ENCODE measurements at places on chromosomes 12 and 14.

DNA sequence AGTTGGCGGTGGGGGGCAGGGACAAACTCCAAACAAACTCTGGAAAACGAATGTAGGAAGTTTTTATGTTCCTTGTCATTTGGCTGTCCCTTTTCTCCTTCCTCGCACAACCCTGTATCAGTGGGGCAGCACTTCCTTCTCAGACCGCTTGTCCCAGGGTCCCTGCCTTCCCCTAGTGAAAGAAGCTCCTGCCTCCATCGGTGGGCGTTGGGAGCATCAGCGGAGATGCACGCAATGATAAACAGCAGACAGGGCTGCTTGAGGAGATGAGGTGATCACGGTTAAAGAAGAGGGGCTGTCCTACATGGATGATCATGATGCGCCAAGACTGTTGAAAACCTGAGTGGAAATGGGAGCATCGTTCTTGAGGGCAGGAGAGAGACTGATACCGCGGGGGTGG, 620 bp downstream of the C1S start:
- DNase-seq = no peak

- no peak for DNase-seq
Measured at GRCh38 chr14:31127690-31128089, 79.9 kb downstream of the HECTD1 start.

DNA sequence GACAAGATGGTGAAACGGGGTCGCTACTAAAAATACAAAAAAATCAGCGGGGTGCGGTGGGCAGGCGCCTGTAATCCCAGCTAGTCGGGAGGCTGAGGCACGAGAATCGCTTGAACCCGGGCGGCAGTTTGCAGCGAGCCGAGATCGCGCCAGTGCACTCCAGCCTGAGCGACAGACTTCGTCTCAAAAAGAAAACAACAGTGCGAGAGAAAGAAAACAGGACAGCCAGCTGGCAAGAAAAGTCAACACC, 633 bp upstream of the RNU4-2 start:
- peak; percentile 11 for DNase-seq

- DNase-seq = no peak
Measured at GRCh38 chr12:96248136-96248931, 54.2 kb downstream of the ELK3 start.

GRCh38 chr12:59086126-59086525, 165.8 kb upstream of the LRIG3 start:
- DNase-seq = no peak

DNA sequence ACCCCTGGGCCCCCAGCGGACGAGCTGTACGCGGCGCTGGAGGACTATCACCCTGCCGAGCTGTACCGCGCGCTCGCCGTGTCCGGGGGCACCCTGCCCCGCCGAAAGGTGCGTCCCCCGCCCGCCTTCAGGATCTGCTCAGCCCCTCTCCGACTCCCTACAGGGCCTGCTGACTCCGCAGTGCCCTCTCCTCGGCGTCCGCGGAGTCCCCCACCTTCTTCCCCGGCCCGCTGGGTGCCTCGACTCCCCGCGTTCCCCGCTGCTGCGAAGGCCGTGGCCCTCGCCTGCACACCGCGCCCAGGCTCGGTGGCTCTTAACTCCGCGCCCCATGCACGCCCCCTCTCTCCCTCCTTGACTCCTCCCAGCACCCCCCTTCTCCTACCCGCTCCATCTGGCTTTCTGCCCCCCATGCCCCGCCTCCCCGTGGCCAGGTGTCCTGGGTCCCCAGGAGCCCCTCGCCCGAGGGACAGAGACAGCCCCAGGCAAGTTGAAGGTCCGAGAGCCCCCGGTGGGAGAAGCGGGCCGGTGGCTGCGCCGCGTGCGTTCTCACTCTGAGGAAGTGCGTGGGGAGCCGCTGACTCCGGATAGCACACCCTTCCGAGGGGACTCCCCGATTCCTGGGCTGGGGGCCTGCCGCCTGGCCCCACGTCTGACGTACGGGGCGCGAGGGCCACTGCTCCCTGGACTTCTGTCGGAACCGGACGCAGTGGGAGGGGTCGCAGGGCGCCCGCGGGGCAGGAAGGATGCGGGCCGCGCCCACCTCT, 594 bp downstream of the TAMALIN start:
- no peak for DNase-seq

- no peak for DNase-seq
Measured at GRCh38 chr12:49863946-49864797, 21.3 kb upstream of the BCDIN3D start.

DNA sequence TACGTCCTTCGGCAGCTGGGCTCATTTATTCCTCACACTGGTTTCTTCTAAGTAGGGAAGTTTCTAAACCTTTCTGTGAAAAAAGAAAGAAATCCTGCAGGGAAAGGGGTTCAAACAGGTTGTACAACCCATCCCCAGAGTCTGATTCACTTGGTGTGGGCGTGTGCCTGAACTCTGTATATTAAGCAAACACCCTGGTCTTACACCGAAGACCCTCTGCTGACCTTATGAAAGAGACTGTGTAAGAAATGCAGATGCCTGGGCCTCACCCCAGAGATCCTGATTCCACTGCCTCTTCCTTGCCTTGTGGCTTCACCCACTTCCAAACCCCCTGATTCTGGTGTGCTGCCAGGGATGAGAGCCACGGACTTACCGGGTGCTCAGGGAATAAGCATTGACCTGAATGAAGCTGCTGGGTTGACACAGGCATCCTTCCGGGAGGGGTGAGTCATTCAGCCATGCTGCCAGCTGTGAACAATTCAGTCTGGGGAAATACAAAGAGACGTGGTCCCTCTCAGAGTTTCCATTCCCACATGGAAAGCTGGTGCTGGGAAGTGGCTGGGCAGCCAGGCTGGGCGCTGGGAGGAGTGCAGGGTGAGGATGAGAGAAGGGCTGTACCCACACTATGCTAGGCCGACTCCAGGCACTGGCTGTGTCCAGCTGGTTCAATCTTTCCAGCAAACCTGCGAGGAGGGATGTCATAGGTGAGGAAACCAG, 26.5 kb upstream of the ACTN1 start:
- no peak for DNase-seq

DNA sequence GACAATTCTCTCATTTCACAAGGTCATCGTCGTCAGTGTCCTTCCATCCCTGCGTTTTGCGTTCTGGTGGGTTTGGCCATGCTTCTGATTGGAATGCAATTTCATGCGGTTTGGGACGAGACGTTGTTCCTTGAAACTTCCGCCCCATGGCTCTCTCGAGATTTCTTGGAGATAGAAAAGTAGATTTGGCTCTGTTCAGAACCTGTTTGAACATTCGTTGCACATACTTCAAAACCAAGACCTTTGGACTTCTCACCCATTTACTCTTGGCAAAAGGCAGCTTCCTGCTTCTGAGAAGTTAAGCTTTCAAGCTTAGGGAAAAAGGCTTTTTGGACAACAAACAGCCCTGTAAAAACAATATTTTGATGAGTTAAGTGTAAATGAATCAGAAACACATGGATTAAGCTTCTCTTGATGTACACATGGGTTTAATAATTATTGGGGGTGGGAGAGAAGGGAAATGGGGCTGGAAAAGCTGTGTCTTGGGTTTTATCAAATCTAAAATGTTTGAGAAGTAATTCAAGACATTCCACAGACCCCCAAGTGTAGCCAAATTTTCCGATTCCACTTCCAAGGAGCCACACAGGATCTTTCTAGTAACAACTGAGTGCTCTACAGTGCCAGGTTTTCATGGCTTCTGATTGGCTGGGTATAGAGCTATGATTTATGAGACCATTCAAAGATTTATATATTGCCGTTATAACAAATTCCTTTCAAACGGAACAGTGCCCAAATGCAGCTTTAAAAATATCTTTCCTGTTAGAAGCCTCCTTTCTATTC, 467.2 kb downstream of the MED13L start:
- no peak for DNase-seq

DNA sequence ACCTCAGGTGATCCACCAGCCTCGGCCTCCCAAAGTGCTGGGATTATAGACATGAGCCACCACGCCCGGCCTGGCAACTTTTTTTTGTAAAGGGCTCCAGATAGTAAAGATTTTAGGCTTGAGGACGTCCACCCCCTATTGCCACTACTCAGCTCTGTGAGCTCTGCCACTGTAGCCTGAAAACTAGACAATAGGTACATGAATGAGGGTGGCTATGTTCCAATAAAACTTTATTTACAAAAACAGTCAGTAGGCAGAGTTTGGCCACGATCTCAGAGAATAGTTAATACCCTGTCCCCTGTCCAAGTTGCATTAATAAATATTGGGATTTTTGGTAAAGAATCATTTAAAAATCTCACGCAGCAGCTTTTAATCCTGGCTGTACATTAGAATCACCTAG, 90.1 kb downstream of the FOXN4 start:
- DNase-seq = no peak

GRCh38 chr14:73723406-73723796, 9.2 kb upstream of the PNMA1 start:
- no peak for DNase-seq

- DNase-seq = no peak
Measured at GRCh38 chr12:132886529-132887477, 602 bp downstream of the CHFR start.

DNA sequence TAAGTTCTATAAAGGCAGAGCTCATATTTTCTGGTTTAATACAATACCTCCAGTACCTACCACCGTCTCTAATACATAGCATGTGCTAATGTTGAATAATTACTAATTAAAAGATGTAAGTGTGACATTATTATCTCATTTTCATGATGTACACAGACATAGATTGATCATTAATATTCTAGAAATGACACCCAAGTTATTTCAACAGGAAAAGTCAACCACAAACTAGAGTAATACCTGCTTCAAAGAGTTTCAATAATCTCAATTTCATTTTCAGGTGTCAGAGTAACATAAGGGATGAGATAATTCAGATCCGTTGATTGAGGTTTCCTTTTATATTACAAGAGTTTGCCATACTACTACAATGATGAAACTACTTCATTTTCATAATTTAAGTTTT, 388.9 kb downstream of the SOX5 start:
- DNase-seq = no peak

DNA sequence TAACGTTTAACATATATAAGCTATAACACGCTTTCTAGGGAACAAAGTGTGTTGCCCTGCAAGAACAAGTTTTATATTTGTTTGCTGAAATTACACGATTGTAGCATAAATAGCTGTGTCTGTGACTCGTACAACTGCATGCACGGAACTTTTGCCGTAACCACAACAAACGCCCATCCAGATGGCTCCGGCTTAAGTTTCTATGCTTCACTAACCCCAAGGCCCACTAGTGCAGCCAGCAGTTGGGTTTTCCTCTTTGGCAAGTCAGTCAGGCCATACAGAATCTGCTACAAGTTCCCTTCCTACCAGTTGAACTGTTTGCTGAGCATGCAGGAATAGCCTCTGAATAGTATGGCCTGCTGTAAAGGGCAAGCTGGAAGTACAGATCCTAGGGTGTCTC, 12.1 kb downstream of the CSRP2 start:
- DNase-seq = no peak

- peak; percentile 56 for DNase-seq
Measured at GRCh38 chr12:104682790-104683279, 226.1 kb downstream of the CHST11 start.

GRCh38 chr12:129559776-129560175, 344.0 kb downstream of the TMEM132D start:
- no peak for DNase-seq

GRCh38 chr14:100983710-100984109, 80.2 kb upstream of the RTL1 start:
- no peak for DNase-seq

- no peak for DNase-seq
Measured at GRCh38 chr12:50542448-50542847, 37.7 kb downstream of the DIP2B start.

DNA sequence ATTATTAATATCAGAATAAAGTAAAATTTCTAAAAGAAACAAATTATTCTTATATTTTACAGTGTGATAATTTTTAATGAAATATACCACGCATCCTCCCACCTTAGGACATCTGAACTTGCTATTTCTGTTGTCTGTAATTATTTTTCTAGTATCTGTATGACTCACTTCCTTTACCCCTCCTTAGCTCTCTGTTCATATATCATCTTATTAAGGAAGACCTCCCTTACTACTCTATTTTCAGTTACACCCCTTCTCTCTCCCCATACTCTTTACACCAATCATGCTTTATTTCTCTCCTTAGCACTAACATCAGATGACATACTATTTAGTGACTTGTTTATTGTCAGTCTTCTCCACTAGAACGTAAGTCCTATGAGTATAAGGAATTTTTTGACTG, 34.2 kb upstream of the C12orf50 start:
- no peak for DNase-seq

- DNase-seq = no peak
Measured at GRCh38 chr14:76752744-76753143, 8.5 kb upstream of the VASH1 start.

DNA sequence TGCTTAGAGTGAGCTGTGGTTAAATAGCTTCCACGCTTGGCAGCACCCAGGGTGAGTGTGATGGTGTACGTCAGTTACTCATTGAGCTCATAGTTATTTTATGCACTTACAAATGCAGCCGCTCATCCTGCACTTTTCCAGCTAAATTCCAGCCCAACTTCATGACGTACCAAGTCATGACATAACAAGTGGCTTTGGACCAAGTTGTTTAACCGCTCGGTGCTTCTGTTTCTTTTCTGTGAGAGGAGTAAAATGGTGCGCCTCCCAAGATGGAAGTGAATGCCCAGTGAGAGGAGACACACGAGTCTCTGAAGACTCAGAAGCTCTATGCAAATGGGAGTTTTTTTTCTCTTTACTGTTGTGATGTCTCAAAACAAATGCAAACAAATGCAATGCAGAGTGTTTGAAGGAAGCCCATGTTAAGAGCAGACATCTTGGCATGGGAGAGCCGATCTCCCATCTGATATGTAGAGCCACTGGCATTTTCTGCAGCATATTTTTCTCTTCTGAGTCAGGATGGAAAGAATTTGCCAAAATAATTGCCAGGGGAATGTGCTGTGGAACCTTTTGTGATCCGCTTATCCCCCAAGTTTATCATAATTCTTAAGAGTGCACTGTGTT, 72.2 kb downstream of the FBXW8 start:
- no peak for DNase-seq

DNA sequence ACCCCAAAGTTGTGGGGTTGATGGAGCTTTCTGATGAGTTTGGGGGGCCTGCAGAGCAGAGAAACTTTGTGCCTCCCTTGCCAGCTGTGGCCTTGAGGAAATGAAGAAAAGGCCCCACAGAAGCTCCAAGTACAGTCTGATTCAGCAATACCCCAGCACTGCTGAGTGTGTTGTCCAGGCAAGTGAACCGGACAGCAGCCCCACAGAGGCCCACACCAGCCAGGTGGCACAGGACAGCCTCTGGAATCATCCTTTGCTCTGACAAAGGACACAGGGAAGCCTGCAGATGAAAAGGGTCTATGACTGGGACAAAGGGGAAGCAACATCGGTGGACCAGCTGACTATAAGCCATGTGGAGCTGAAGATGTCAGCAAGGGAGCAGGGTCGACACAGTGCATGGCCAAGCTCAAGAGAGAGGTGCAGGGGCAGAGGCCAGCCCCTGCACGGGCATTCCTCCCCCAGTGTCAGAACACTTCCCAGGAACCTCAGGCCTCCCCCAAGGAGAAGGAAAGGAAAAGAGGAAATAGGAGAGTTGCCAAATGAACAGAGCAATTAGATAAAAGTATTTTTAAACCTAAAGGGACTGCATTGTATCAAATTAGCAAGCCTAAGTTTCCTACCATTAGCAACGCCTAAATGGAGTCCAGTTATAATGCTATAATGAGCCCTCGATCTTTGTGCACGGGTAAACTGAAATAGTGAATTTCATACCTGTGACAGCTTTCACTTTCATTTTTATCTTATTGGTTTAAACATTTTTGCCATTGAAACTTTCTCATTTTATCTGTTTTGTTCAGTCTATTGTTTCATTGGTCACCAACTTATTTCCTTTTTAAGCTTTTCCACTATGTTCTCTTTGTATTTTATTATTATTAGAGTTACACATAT, 46.3 kb upstream of the PTGDR start:
- DNase-seq = no peak

Data from stimulated activated CD8-positive, alpha-beta memory T cell treated with anti-CD3 and anti-CD28 coated beads, Interleukin-4, amount 100 ng/mL, for 24 hours (primary cell).